ENCODE measurements at places on chromosomes 7 and 10.

DNA sequence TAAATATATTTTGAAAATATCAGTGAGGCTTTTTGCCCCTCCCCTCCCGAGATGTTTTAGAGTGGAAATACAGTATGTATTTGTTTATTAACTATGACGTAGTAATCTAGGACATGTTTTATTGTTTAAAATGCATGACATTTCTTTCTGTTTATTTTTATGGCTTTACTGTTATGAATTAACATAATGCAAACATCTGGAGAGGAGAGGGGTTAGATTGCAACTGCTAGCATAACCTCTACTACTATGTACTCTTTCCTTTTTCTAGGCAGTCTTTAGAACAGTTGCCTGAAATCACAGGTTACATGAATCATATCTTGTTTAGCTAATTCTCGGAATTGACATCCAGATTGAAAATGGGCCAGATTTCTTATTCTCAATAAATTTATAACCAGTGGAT is 7.4 kb downstream of the BTAF1 start:
- no peak for DNase-seq

GRCh38 chr10:107427016-107427415 is 262.5 kb upstream of the SORCS1 start:
- no peak for DNase-seq

DNA sequence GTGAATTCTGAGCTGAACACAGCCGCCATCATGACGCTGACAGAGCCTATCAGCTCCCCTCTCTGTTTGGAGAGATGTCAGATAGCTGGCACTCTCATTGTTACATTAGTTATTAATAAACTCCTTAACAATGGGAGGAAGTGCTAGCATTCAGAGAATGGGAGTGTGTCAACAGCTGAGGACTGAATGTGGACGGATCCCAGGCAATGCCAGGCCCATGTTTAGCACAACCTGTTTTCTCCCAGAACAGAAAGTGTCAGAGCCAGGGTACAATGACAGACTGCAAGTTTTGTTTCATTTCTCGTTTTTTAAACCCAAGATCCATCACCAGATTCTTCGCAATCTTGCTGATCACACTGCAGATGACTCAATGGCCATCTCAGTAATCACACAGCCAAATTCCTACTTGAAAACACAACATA is 99.6 kb downstream of the PRPF18 start:
- DNase-seq = no peak

- DNase-seq = no peak
These were observed 94.2 kb upstream of the CXCL12 start for GRCh38 chr10:44478876-44479705.

DNA sequence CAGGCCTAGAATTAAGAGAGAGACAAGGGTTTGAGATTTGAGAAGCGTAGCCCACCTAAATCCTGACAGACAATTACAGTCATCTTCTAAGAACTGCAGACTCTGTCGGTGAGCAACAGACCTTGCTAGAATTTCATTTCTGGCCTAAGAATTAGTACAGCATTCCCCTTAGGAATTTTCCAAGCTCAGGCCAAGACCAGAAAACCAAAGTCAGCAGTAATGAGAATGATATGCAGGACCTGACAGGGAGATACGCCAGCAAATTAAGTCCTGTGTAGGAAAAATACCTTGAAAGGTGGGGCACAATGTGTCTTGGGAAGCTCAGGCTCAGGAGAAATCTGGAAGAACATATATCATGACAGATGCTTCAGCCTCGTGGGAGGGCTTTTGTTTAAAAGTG is 52.7 kb upstream of the HERPUD2 start:
- DNase-seq = no peak

DNA sequence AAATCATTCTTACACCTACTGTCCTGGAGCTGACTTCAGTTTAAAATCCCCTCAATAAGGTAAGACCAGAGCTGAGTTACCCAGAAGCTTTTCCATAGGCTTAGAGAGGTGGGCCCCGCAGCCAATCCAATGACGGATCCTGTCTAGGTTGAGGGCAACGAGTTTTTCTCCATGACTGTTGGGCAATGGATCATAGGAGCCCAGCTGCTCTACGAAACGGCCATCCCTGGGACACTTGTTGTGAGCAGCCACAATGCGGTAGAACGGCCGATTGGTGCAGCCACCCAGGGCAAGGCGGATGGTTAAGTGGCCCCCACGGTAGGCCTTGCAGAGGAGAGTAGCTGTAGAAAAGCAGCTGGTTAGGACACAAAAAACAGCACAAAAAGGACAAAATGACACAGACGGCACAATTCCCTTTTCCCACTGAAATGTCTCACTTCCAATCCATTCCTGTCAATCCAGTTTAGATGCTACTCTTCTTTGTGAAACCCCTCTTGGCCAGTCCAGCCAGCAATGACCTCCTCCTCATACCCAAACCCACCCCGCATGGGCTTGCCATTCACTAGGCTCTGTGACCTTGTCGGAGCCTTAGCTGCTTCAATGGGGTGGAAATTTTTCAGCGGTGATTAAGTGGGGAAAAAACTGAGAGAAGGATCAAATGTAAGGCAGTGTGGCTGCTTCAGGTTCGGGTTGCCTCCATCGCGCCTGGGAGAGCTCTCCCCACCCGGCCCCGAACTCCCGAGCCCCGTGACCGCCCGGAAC is 580 bp downstream of the MRPS16 start:
- peak; percentile 39 for DNase-seq

DNA sequence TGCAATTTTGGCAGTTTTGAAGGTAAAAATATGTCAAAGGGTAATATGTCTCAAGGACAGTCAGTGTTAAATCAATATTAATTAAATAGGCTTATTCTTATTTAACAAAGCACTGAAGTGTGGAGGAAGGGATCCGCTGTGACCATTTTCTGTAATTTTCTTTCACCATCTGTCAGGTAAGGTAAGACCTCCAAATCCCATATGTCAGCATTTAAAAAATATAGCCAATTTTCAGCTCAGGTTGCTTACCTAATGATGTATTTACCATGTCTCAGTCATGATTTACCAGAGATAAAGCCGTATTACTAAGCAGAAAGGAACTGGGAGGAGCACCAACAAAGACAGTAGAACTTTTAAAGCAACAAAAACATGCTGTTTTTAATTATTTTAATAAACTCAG is 683.9 kb downstream of the CCSER2 start:
- no peak for DNase-seq

GRCh38 chr10:23525406-23525805 is 86.5 kb downstream of the OTUD1 start:
- DNase-seq = no peak

GRCh38 chr10:52954407-52954806 is 181.8 kb upstream of the MBL2 start:
- no peak for DNase-seq

- no peak for DNase-seq
These were observed 104.2 kb upstream of the CHST15 start for GRCh38 chr10:124197371-124198124.

GRCh38 chr7:28937619-28938018 is 20.5 kb downstream of the TRIL start:
- DNase-seq = no peak

DNA sequence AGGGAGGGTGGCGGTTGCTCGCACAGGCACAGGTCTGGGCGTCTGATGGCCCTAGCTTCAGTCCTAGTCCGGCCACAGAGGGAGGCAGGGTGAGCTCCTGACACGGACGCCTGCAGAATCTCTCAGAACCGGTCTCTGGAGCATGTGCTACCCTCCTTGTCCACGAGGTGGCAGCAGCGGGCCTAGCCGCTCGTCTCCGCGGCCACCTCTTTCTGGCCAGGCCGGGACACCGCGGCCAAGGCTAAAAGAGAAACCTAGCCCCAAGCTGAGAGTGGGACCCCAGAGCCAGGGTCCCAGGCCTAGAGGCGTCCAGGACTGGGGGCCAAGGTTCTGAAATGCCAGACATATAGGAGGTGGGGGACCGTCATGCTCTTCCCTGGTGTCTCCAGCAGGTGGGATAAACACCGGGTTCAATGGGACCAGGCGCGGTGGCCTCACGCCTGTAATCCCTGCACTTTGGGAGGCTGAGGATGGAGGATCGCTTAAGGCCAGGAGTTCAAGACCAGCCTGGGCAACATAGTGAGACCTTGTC is 3.2 kb upstream of the LAT2 start:
- peak; percentile 42 for DNase-seq

DNA sequence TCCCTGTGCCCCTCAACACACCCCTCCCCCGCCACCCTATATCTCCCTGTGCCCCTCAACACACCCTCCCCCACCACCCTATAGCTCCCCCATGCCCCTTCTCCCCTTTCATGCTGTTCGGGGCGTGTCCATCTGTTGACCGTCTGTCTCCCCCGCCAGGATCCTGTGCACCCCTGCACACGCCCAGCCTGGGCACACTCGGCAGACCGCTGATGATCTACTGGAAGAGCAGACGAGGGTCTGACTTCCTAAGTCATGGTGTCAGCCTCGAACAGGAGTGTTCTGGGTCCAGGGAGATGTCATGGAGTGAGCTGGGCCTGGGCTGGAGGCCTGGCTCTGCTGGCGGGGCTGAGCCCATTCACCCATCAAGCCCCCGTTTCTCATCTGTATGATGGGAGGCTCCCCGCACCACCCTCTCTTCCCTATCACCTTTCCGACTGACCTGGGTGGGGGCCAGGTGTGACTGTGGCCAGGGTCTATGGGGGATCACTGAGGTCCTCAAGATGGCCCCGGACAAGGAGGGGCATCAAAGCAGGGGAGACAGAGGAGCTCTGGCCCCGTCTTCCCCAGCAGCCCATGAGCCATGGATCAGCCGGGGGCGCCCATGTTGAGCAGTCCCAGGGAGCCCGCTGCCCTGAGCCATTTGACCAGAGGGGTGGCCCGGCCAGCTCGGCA is 48.3 kb downstream of the PDGFA start:
- DNase-seq = no peak

DNA sequence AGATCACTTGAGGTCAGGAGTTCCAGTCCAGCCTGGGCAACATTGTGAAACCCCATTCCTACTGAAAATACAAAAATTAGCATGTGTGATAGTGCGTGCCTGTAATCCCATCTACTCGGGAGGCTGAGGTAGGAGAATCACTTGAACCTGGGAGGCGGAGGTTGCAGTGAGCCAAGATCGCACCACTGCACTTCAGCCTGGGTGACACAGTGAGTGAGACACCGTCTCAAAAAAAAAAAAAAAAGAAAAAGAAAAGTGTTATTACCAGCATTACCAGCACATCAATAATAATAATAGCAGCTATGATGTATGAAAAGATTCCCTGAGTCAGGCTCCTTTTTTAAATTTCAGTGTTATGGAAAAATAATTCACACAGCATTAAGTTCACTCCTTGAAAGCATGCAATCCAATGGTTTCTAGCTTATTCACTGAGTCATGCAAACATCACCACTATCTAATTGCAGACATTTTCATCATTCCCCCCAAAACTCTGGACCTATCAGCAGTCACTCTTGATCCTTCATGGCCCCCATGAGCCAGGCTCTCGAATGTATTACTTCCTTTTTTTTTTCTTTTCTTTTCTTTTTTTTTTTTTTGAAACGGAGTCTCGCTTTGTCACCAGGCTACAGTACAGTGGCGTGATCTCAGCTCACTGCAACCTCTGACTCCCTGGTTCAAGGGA is 228.4 kb downstream of the FANK1 start:
- DNase-seq = no peak

GRCh38 chr7:112788778-112789343 is 1.3 kb downstream of the TMEM168 start:
- no peak for DNase-seq

DNA sequence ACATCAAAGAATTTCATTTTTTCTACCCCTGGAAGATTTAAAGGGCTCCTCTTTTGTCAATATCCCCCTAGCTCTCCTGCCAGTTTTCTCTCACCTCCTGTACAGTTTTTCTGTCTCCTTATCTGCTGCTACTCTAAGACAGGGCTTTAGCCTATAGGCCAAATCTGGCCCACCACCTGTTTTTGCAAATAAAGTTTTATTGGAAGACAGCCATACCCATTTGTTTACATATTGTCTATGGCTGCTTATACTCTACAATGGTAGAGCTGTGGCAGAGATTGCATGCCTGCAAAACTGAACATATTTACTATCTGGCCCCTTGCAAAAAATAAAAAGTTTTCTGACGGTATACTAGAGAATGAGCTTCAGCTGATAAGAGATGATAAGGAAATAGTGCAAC is 37.4 kb upstream of the GARS1 start:
- no peak for DNase-seq

GRCh38 chr10:31745612-31746376 is 182.8 kb downstream of the ARHGAP12 start:
- DNase-seq = peak; percentile 75

DNA sequence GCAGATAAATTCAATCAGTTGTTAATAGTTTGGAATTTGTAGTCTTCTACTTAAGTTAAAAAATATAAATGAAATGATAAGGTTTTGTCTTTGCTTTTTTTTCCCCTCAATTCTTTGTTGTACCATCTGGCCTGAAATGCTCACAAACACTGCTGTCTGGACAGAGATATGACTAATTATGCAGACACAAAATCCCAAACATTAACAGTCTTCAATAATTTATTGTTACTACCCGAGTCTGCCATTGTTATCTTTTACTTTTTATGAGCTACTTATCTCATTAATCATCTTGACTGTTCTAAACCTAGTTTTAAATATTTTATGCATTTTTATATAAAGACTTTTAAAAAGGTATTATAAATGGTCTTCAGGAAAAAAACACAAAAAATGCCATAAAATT is 64.7 kb upstream of the THSD7A start:
- no peak for DNase-seq

DNA sequence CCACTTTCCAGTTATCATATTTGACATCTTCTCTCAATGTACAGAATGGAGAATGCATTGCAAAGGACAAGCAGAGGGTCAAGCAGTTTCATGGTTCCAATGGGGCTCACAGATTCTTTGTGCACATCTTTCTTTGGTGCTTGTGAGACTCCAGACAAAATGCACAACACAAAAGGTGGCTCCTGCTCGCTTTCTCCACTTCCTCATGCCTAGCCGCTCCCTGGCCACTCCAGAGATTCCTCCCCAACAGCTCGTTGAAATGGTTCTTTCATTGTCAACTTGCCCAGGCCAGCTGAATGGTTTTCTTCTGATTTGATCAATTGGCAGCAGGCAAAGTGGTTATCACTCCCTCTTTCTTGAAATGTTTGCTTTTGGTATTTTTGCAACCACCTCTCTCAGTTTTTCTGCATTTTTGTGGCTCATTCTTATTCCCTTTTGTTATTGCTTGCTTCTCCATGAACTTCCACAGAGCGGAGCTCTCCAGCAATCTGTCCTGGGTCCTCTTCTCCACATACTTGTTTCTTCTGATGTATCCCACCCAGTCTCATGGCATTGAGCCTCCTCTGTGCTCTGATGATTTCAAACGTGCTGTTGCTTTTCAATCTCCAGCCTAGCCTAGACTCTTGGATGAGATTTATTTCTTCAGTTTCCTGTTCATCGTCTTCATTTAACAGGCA is 507.8 kb upstream of the MKI67 start:
- no peak for DNase-seq

GRCh38 chr10:50593523-50594376 is 30.0 kb downstream of the SGMS1 start:
- DNase-seq = no peak

- DNase-seq = no peak
These were observed 12.0 kb upstream of the GSDME start for GRCh38 chr7:24769014-24769830.
